ENCODE measurements at places on chromosomes 5 and 9.

GRCh38 chr5:139950436-139950835, 92.7 kb downstream of the NRG2 start:
- no peak for DNase-seq

DNA sequence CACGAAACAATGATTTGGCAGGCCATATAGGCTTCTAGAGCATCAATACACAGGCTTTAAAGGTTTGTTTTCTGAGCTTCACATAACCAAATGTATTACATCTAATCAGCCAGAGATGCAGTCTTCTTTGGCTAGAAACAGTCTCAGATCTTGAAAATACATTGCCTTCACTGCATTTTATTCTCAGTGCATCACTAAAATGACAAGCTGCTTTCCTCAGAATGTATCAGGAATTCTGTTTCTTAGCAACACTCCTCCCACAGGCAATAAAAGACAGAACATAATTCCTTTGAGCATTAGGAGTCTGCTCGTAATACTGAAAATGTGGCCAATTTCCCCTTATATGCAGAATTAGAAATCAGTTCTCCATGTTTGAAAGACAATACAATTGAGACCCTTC, 36.9 kb downstream of the FEM1C start:
- DNase-seq, result no peak

GRCh38 chr9:126328407-126328806, 1.8 kb downstream of the MVB12B start:
- DNase-seq, result no peak

GRCh38 chr5:41519801-41520200, 9.4 kb upstream of the PLCXD3 start:
- DNase-seq, result no peak

DNA sequence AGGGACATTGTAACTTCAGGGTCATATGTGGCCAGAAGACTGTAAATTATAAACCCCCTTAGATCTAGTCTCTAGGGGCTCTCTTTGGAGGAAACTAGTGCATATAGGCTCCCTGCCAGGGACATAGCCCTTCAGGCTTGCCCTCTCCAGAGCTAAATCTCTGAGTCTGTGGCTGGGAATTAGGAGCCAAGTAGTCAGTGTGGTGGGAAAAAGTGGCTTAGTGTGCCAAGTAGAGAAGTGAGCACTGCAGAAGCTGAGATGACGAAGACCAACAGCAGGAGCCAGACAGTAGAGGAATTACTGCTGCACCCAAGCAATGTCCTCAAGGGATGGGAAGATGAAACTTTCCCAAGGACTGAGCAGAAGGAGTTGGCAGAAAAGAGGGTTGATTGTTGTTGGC, 71.2 kb downstream of the CWC27 start:
- no peak for DNase-seq

- no peak for DNase-seq
Observed at GRCh38 chr5:89071101-89071940, 188.3 kb upstream of the MEF2C start.
